ENCODE measurements at places on chromosomes 3 and 15. TPM values are rescaled to one million over a fixed set of nuclear protein-coding genes. Genes with fewer than 3 reads are reported as not detected.

GRCh38 chr3:15266510-15267376 lies 60.7 kb downstream of the CAPN7 start:
- H3K36me3 ChIP-seq: no peaks in the 10 kb centered on the region
- peaks cover 22% of the 10 kb centered on the region for H3K4me1 ChIP-seq
- DNase-seq: no peak
- H3K4me3 ChIP-seq: no peak overlapping the region

GRCh38 chr15:31328428-31328968 lies 1.9 kb downstream of the KLF13 start:
- peaks cover 10% of the 10 kb centered on the region for H3K4me1 ChIP-seq
- H3K27me3 ChIP-seq: no peaks in the 10 kb centered on the region
- H3K27ac ChIP-seq: no peak overlapping the region
- no peaks in the 10 kb centered on the region for H3K36me3 ChIP-seq
- DNase-seq: peak; percentile 25

- no peak overlapping the region for H3K4me3 ChIP-seq
- peaks cover 30% of the 10 kb centered on the region for H3K36me3 ChIP-seq
- no peak overlapping the region for H3K27ac ChIP-seq
- H3K4me1 ChIP-seq: no peaks in the 10 kb centered on the region
- no peak for DNase-seq
Measured at GRCh38 chr3:53102601-53103147, 27.6 kb downstream of the RFT1 start.

DNA sequence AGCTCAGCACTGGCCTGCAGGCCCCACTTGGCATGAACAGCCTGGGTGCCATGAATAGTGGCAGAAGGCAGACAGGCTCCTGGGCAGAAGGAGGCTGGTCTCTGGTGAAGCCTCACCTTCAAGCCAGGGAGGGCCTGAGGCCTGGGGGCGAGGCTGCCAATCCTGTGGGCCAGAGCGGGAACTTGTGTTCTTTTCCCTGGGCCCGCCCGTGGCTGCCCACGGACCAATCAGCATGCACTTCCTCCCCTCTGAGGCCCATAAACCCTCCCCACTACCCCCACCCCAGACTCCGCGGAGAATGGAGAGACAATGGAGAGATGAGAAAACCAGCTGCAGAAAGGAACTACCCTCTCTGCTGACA lies 283.8 kb upstream of the ROBO1 start:
- H3K27me3 ChIP-seq: no peaks in the 10 kb centered on the region
- no peak overlapping the region for H3K27ac ChIP-seq
- H3K4me3 ChIP-seq: no peak overlapping the region
- H3K36me3 ChIP-seq: no peaks in the 10 kb centered on the region
- H3K4me1 ChIP-seq: no peaks in the 10 kb centered on the region
- no peak for DNase-seq

- peaks cover 18% of the 10 kb centered on the region for H3K36me3 ChIP-seq
- no peak overlapping the region for H3K27ac ChIP-seq
- peak overlapping the region; percentile 7 for H3K4me3 ChIP-seq
Measured at GRCh38 chr15:40040293-40040635, 1.3 kb upstream of the SRP14 start.

- H3K27me3 ChIP-seq: no peaks in the 10 kb centered on the region
- H3K4me3 ChIP-seq: no peak overlapping the region
- peak; percentile 6 for DNase-seq
- no peaks in the 10 kb centered on the region for H3K36me3 ChIP-seq
- no peaks in the 10 kb centered on the region for H3K4me1 ChIP-seq
- H3K27ac ChIP-seq: no peak overlapping the region
Measured at GRCh38 chr3:179410331-179410730, 40.9 kb downstream of the GNB4 start.

GRCh38 chr3:112086875-112087524 lies 811 bp downstream of the C3orf52 start:
- H3K4me1 ChIP-seq: peaks cover 47% of the 10 kb centered on the region
- no peaks in the 10 kb centered on the region for H3K27me3 ChIP-seq
- H3K27ac ChIP-seq: peak overlapping the region; percentile 93
- H3K4me3 ChIP-seq: peak overlapping the region; percentile 94

DNA sequence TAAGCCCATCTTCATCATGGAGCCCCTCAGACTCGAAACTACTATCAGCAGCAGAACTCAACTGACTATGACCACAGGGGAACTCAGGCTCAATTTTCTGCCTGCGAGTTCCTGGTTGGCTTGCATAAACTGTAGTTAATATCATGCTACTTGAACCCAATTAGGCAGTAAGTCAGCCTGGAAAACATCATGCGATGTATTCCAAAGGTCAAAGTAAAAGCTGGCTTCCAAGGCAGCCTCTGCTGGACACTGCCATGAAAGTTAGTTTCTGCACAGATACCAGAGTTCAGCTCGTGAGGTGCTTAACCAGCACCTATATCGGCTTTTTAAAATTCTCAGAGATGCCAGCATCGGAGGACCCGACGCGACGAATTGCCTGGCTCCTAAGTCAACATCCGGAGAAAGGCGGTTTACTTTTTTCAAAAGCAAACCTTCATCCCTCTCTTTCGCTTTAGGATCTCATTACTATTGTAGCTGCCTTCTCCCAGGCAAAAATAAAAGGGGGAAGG lies 3.8 kb downstream of the ANP32A start:
- peak overlapping the region; percentile 98 for H3K4me3 ChIP-seq
- peak overlapping the region; percentile 87 for H3K27ac ChIP-seq
- no peaks in the 10 kb centered on the region for H3K27me3 ChIP-seq
- peaks cover 4% of the 10 kb centered on the region for H3K36me3 ChIP-seq
- DNase-seq: peak; percentile 16

GRCh38 chr15:48696627-48697312 lies 51.3 kb upstream of the FBN1 start:
- H3K36me3 ChIP-seq: no peaks in the 10 kb centered on the region
- peak; percentile 34 for DNase-seq
- H3K4me1 ChIP-seq: peaks cover 32% of the 10 kb centered on the region
- H3K27ac ChIP-seq: no peak overlapping the region

GRCh38 chr3:129756871-129757270 lies 136.6 kb downstream of the TMCC1 start:
- H3K4me3 ChIP-seq: no peak overlapping the region
- H3K27me3 ChIP-seq: no peaks in the 10 kb centered on the region
- peak overlapping the region; percentile 18 for H3K27ac ChIP-seq
- peak; percentile 58 for DNase-seq
- no peaks in the 10 kb centered on the region for H3K36me3 ChIP-seq
- peaks cover 10% of the 10 kb centered on the region for H3K4me1 ChIP-seq

Gene SERINC4
- not detected for total RNA-seq

Gene LCTL
- not detected for total RNA-seq
